ENCODE measurements at places on chromosomes 2 and 18. TPM values are rescaled to one million over a fixed set of nuclear protein-coding genes. Genes with fewer than 3 reads are reported as not detected.

GRCh38 chr18:3593381-3593903, 143.5 kb downstream of the TGIF1 start:
- no peaks in the 10 kb centered on the region for H3K27me3 ChIP-seq
- peak overlapping the region; percentile 98 for H3K27ac ChIP-seq

DNA sequence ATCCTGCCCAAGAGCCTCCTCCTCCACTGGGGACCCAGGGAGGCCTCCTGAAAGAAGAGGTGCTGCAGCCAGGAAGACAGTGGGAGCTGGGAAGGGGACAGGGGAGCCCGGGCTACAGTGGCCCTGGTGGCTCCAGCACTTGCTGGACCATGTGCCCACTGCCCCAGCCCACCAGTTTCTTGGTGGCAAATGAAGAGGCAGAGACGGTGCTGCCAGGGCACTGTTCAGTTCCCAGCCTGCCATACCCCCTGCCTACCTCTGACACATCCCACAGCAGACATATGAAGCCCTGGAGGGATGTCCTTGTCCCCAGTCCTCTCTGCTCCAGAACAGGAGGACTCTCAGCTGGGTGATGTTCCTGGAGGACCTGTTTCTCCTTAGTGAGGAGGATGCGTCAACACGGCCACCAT, 3.7 kb downstream of the RAMP1 start:
- peaks cover under 1% of the 10 kb centered on the region for H3K27me3 ChIP-seq
- H3K4me3 ChIP-seq, result no peak overlapping the region
- H3K36me3 ChIP-seq, result no peaks in the 10 kb centered on the region
- DNase-seq, result no peak
- H3K27ac ChIP-seq, result no peak overlapping the region

GAL3ST2 gene
- 1.4 TPM for total RNA-seq

LGALSL gene
- total RNA-seq, result 0.26 TPM

- no peak overlapping the region for H3K27ac ChIP-seq
- no peaks in the 10 kb centered on the region for H3K4me1 ChIP-seq
- no peak overlapping the region for H3K4me3 ChIP-seq
- no peaks in the 10 kb centered on the region for H3K36me3 ChIP-seq
- no peak for DNase-seq
Measured at GRCh38 chr2:184452907-184453306, 145.4 kb upstream of the ZNF804A start.

DNA sequence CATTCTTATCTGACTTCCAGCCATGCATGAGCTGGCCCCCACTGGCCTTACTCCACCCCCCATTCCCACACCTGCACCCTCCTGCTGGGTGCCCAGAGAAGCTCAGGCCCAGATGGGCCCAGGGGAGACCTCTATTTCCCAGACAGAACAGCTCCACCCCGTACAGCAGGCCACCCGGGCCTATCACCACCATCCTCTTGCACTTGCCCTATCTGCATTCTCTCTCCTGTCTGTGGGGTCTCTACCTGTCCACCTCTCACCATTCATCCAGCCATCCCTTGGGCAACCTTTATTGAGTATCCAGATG, 25.3 kb upstream of the TNS1 start:
- DNase-seq, result no peak
- no peaks in the 10 kb centered on the region for H3K36me3 ChIP-seq
- H3K4me1 ChIP-seq, result no peaks in the 10 kb centered on the region
- peaks cover 3% of the 10 kb centered on the region for H3K27me3 ChIP-seq
- no peak overlapping the region for H3K4me3 ChIP-seq

CFC1 gene
- total RNA-seq, result not detected

DNA sequence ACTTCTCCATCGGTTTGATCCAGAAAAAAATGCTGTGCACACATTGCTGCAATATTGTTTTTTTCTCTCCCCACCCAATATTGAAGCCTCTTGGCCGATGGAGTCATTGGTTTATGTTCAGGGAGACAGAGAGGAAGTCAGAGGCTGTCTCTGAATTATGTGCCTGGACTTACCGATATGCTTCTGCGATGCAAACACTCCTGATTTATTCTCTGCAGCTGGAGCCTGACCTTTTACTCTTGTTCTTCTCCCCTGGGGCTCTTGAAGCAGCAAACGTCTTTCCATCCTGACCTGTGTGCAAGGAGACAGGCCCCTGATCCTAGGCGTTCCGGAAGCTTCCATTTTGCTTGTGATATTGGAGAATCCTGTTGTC, 99.6 kb downstream of the PTGR3 start:
- no peaks in the 10 kb centered on the region for H3K27me3 ChIP-seq
- H3K4me3 ChIP-seq, result no peak overlapping the region
- no peaks in the 10 kb centered on the region for H3K36me3 ChIP-seq
- no peak overlapping the region for H3K27ac ChIP-seq
- no peak for DNase-seq

All from T-cell (primary cell).